ENCODE measurements at places on chromosomes 3 and 15. TPM values are rescaled to one million over a fixed set of nuclear protein-coding genes. Genes with fewer than 3 reads are reported as not detected.

Gene SLC15A2
- total RNA-seq, result 1.4 TPM

DNA sequence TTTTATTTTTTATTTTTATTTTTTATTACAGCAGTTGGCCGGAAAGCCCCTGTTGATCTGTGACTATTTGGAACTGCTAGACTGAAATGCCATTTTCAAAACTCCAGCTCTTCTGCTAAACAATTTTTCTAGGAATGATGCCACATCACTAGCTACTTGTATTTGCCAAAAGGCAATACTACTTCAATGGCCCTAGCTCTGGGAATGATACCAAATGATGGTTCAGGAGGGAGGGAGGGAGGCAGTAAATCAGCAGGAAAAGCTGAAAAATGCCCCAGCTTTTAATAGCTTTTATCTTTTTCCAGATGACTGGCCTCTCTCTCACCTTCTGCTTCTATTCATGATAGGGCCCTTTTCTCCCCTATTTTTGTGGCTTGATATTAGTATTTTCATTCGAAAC is 2.6 kb upstream of the CHL1 start:
- no peak for DNase-seq

Gene GOLGA6D
- total RNA-seq, result not detected

Gene FGF12
- total RNA-seq, result 1.5 TPM

DNA sequence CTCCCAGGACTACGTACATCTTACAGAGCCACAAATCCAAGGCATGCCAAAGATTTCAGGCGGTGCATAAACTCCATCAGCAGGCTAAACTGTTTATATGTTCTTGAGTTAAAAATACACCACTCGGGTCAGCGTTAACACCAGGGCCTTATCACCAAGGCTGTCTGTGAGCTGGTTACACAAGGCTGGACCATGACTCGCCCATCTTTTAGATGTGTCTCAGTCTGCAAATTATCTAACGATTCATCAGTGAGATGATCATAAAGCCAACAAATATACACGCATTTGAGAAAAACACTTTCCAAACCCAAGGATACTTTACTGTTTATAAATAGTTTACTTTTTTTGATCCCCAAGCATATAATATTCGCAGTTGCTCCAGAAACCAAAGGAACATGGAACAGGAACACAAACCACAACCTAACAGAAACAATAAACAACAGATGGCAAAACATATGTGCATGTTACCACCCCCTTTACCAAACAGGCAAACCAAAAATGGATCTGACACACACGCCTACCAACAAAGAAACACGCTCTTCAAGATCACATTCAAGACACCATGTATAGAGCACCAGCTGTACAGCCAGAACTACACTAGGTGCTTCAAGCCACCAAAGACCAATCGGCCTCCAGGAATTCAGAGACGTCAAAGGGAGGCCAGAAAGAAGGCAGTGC is 15.4 kb downstream of the LRIG1 start:
- no peak for DNase-seq

DNA sequence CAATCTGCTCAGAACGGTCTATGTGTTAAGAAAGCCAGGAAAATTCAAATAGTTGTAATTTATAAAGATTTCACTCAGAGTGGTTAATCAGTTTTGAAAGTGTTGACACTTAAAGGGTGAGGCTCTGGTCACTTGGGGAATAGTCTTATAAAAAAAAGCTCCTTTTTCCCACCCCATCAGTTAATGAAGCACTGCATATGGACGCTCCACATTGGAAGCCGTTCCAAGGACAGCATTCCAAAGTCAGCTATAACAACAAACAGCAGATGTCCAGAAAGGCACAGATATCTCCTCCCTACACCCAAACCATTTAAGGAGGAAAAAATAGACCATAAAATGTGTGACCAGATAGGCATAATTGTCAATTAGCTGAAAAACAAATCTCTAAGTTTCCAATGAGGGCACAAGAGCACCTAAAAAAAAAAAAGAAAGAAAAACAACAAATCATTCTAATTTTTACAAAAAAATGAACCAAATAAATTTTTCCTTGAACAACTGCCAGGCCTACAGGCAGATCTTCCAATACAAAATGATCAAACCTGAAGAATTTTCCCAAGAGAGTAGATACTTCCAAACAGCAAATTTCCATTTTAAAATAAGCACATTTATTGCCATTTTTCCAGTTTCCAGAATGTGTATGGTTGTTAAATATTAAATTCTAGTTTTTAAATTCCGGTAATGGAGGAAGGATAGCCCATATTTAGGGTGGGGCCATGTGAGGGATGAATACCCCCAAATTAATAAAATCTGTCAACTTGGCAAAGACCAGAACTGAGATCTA is 198.3 kb downstream of the ERC2 start:
- DNase-seq, result no peak

GRCh38 chr3:162332344-162332743 is 835.7 kb downstream of the OTOL1 start:
- no peak for DNase-seq

DNA sequence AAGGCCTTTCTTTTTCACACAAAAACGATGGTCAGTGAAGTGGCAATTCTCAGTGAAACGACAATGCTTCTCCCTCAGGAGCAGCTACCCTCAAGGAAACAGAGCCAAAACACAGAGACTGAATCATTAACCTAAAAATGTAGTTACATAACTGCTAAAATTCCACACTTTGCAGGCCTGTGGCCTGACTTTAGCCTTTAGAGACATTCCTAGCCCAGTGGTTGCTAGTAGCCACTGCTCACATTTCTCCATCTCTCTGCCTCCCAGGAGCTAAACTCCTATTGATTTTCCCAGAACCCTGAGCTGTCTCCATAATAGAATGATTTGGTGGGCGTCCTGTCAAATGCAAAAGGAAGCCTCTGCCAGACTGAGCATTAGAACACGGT is 630.1 kb upstream of the KCNMB2 start:
- DNase-seq, result no peak

GRCh38 chr3:141796081-141796888 is 33.1 kb downstream of the GRK7 start:
- DNase-seq, result no peak

DNA sequence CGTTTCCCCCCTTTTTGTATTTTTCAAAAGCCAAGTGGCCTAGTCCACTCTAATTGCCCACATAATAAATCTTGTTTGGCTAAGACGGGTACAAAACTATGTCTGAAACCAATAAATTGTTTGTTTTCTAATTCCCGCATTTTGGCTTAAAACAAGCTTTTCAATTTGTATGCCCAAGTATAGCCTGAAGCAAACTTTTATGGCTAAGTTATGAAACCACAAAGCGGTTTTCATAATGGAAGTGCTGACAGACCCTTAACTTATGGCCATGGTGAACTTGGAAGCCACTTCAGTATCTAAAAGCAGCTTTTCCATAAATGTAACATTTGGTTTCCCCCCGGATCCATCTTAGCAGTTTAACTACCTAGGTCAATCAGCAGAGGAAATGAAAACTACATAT is 29.9 kb upstream of the POLR2M start:
- no peak for DNase-seq

DNA sequence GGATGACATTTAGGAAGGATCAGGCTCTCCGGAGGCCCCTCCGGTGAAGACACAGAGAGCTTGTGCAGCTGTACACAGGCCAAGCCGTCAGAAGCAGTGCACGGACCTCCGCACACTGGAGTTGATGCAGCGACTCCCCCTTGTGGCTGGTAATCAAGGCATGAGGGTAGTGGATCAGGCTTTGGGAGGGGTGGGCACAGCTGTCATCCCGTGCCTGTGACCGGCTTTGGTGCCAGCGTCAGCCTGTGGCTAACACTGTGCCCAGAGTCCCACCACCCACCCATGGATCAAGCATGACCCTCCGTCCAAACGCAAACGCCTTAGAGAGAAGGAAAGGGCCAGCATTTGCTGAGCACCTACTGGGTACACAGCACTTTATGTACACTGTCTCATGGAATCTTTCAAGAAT is 8.2 kb upstream of the GRIP2 start:
- peak; percentile 49 for DNase-seq

GRCh38 chr15:45780352-45780751 is 145.5 kb downstream of the SQOR start:
- DNase-seq, result no peak

GRCh38 chr15:100859970-100860828 is 19.4 kb upstream of the ALDH1A3 start:
- no peak for DNase-seq

DNA sequence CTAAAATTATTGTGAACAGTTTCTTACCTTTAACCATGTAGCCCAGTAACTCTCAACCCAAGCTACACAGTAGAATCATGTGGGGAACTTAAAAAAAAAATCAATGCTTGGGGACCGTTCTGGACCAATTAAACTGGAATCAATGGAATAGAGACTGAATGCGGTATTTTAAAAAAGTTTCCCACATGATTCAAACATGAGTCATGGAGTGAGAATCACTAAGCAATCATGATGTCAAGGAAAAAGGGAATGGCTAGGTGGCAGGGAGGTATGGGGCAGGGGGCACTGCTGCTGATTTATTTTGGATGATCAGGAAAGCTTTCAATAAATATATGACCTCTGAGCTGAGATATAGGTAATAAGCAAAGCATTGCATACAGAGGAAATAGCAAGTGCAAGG is 250.5 kb upstream of the RORA start:
- no peak for DNase-seq

Gene PP2D1
- not detected for total RNA-seq

Gene RYR3
- not detected for total RNA-seq

- DNase-seq, result no peak
Measured at GRCh38 chr15:65638109-65638508, 16.4 kb downstream of the SLC24A1 start.

Gene SUSD5
- 2.0 TPM for total RNA-seq

GRCh38 chr3:47123857-47124256 is 40.1 kb downstream of the SETD2 start:
- no peak for DNase-seq

GRCh38 chr3:42544492-42545283 is 37.1 kb downstream of the SEC22C start:
- no peak for DNase-seq

DNA sequence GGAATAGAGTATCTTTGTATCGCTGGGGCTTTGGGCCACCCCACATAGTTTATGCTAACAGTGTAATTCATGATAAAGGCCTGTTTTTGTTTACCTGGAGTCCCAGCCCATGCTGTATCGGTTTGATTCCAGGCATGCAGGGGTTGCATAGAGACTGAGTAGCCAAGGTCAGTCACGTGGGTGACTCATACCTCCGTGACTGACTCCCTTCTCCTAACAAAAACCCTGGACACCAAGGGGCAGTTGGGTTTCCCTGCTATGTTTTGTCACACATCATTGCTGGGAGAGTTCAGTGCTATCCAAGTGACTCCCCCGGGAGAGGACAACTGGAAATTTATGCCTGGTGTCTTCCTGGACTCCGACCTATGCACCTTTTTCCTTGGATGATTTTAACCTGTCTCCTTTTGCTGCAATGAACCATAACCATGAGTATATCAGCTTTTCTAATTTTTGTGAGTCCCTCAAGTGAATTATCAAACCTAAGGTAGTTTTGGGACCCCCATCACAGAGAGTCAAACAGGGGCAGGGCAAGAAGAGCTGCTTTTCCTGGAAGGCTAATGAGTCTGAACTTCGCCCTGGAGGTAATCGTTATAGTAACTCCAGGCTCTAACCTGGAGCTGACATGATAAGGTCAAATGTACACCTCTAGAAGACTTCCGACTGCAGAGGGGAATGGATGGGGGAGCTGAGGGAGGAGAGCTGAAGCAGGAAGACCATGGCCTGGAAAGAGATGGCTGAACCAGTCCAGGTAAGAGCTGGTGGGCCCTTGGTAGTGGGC is 57.0 kb downstream of the SRGAP3 start:
- no peak for DNase-seq

DNA sequence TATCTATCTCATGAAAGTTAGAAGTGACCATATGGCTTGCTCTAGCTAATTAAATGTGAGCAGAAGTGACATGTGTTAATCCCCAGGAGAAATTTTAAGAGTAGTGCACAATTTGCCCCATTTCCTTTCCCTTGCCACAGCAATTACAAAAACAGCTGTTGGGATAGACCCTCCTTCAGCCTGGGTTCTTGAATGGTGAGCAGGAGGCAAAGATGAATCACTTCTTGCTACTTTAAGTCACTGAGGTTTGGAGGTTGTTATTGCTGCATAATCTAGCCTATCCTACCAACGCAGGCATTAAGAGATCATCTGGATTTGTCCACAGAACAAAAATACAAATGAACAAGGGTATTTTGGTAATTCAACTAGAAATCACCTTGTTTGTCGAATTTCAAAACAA is 51.7 kb upstream of the CAPN7 start:
- no peak for DNase-seq

GRCh38 chr3:159102001-159102400 is 300.1 kb downstream of the MFSD1 start:
- DNase-seq, result no peak

DNA sequence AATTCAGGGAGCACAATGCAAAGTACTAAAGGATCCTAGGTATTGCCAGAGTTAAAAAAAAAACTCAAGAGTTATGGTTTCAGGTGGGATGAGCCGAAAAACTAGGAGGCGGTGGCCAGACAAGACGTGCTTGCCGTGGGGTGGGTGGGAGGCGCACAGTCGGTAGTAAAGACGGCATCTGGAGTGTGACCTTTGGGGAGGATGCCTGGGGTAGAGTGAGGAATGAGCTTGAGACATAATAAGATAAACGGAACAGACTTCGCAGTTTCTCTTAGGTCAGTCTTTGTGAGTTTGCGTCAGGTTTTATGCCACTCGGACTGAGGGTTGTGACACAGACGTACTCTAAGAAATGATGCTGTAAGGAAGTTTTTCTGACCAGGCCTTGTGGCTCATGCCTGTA is 139.6 kb downstream of the LRRK1 start:
- no peak for DNase-seq

DNA sequence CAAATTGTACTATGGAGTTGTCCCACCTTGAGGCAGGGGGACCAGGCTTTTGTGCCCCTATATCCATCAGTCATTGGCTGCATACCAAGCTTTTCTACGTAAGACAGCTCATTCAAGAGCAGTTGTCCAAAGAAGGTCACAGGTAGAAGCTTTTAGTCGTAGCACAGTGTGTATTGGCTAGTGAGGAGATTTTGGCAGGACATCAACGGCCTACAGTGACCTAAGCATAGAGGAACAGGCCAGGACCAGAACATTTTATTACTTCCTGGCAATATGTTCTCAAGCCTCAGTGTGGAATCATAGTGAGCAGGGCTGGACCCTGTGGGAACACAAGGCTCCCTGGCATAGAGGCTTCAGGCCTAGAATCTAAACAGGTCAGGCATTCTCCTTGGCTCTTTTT is 105.4 kb upstream of the ANKRD28 start:
- no peak for DNase-seq

GRCh38 chr15:100005715-100006114 is 272.5 kb upstream of the LYSMD4 start:
- DNase-seq, result no peak

- DNase-seq, result no peak
Measured at GRCh38 chr3:156761007-156761406, 65.1 kb upstream of the LEKR1 start.

Gene COL8A1
- 179 TPM for total RNA-seq

Gene CORO2B
- not detected for total RNA-seq

Gene LCMT2
- total RNA-seq, result 11.8 TPM

Gene GOLGA6L10
- 2.2 TPM for total RNA-seq

DNA sequence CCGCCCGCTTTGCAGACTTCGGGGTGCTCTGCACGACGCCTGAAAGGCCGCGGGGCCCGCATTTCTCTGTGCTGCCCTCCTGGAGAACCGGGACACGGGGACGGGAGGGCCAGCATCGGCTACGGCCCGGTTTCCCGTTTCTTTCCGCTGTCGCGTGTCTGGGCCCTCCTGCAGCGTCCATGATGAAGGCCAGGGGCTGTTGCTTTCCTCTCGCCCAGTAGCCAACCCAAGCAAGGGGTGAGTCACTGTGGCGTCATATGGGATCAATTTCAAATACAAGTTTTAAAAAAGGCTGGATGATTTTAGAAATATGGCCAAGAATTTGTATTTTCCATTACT is 435 bp downstream of the SLC35G2 start:
- DNase-seq, result no peak

Measured in NCI-H460 (cell line).